ENCODE measurements at places on chromosomes 2 and 18.

- no peak for DNase-seq
- H3K27ac ChIP-seq = no peak overlapping the region
- no peaks in the 10 kb centered on the region for H3K27me3 ChIP-seq
- no peak overlapping the region for H3K4me3 ChIP-seq
- no peaks in the 10 kb centered on the region for H3K36me3 ChIP-seq
These were observed 298.9 kb upstream of the NCKAP5 start for GRCh38 chr2:133867166-133867565.

GRCh38 chr2:67499989-67500388 is 102.9 kb downstream of the ETAA1 start:
- H3K27ac ChIP-seq = no peak overlapping the region
- H3K36me3 ChIP-seq = no peaks in the 10 kb centered on the region
- H3K4me1 ChIP-seq = no peaks in the 10 kb centered on the region
- DNase-seq = no peak
- no peaks in the 10 kb centered on the region for H3K27me3 ChIP-seq

DNA sequence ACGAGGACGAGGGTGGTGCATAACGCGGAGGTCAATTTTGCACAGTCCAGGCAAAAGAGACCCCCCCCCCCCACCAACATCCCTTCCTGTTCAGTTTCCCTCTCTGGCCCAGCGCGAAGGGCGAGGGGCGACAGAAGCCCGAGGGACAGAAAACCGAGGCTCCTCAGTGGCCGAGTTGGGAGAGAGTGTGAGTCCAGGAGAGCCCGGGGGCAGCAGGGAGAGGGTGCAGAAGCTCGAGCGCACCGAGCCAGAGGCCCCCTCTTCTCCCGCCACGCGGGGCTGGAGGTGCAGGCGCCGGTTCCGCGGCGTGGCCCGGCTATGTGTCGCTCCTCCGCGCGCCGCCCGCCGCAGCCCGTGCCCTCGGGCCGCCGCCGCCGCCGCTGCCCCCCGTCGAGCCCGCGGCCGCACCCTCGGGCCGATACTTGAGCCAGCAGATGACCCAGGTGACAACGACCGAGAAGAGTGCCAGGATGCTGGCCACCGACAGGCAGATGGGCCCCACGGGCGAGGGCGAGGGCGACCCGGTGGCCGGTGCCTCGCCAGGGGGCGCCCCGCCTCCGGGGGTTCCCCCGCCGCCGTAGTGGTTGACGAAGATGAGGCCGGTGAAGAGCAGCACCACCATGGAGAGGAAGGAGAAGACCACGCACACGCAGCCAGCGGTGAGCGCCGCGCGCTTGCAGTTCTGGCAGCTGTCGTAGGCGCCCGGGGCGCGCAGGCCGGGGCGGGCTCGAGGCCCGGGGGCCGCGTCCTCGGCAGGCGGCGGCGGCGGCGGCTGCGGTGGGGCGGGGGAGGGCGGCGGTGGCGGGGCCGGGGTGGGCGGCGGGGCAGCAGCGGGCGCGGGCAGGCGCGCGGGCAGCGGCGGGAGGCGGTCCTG is 20.2 kb upstream of the PAX3 start:
- H3K27me3 ChIP-seq = peaks cover 33% of the 10 kb centered on the region
- H3K4me1 ChIP-seq = peaks cover 27% of the 10 kb centered on the region
- no peak overlapping the region for H3K27ac ChIP-seq
- H3K4me3 ChIP-seq = peak overlapping the region; percentile 67

DNA sequence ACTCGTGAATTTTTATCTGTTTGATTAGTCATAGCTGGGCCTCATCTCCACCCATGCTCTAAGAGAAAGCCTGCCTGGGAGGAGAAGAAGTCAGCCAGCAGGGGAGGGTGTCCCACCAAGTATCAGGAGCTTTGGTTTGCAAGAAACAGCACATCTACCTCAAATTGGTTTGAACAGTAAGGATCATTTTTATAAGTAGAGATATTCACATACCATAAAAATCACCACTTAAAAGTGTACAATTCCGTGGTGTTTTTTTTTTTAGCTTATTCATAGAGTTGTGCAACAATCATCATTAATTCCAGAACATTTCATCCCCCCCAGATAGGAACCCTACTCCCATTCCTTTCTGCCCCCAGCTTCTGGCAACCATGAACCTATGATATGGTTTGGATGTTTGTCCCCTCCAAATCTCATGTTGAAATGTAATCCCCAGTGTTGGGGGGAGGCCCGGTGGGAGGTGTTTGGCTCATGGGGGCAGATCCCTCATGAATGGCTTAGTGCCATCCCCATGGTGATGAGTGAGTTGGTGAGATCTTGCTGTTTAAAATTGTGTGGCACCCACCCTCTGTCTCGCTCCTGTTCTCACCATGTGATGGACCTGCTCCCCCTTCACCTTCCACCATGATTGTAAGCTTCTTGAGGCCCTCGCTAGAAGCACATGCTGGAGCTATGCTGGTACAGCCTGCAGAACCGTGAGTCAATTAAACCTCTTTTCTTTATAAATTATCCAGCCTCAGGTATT is 36.2 kb upstream of the HS6ST1 start:
- H3K27me3 ChIP-seq = no peaks in the 10 kb centered on the region
- DNase-seq = no peak
- no peaks in the 10 kb centered on the region for H3K36me3 ChIP-seq

- H3K4me1 ChIP-seq = peaks cover 6% of the 10 kb centered on the region
- no peaks in the 10 kb centered on the region for H3K36me3 ChIP-seq
- DNase-seq = no peak
- peak overlapping the region; percentile 90 for H3K4me3 ChIP-seq
These were observed 964 bp upstream of the ST3GAL5 start for GRCh38 chr2:85889627-85890281.

DNA sequence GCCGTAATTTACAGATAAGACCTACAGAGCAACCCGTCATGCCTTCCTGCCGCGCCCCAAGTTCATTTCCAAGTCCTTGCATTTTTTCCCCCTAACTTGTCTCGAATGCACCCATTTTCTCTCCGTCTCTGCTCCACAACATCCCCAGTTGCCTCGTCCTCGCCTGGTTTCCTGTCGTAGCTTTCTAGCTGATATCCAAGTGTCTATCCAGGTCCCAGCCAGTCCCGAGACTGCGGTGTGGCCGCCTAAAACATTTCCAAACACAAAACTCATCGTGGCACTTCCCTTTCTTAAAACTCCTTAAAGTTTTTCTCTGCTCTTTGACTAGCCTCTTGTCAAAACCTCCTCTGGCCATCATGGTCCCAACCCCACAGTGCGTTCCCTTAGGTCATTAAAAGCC is 1.2 kb upstream of the BARD1 start:
- no peaks in the 10 kb centered on the region for H3K27me3 ChIP-seq
- no peak overlapping the region for H3K27ac ChIP-seq
- peak overlapping the region; percentile 67 for H3K4me3 ChIP-seq
- no peak for DNase-seq

GRCh38 chr18:49612515-49613033 is 50.7 kb downstream of the LIPG start:
- H3K27me3 ChIP-seq = no peaks in the 10 kb centered on the region
- H3K4me3 ChIP-seq = no peak overlapping the region
- no peak overlapping the region for H3K27ac ChIP-seq
- H3K4me1 ChIP-seq = no peaks in the 10 kb centered on the region
- no peaks in the 10 kb centered on the region for H3K36me3 ChIP-seq
